Thoracic aorta (tissue), 2 donors: ENCODE measurements at places on chromosomes 11 and 22. TPM values are rescaled to one million over a fixed set of nuclear protein-coding genes. Genes with fewer than 3 reads are reported as not detected.
A peak's percentile ranks its signal among the peaks of the same experiment; 100 is the strongest.

Gene KREMEN1
- 13.9 TPM for total RNA-seq

Gene OR5B2
- total RNA-seq = not detected

Gene PRG3
- not detected for total RNA-seq

GRCh38 chr11:118061586-118062125 lies 15.2 kb upstream of the TMPRSS4 start:
- no peak for DNase-seq

- DNase-seq = no peak
Measured at GRCh38 chr11:1659506-1659905, 29.9 kb downstream of the KRTAP5-5 start.

GRCh38 chr22:43411869-43412807 lies at the start of gene MPPED1:
Gene MPPED1 (plus strand): TSS chr22:43412014. CDS start chr22:43424986, 12,972 bp downstream.
- DNase-seq = no peak

GRCh38 chr11:69352715-69353319 lies 58.9 kb downstream of the MYEOV start:
- no peak for DNase-seq

DNA sequence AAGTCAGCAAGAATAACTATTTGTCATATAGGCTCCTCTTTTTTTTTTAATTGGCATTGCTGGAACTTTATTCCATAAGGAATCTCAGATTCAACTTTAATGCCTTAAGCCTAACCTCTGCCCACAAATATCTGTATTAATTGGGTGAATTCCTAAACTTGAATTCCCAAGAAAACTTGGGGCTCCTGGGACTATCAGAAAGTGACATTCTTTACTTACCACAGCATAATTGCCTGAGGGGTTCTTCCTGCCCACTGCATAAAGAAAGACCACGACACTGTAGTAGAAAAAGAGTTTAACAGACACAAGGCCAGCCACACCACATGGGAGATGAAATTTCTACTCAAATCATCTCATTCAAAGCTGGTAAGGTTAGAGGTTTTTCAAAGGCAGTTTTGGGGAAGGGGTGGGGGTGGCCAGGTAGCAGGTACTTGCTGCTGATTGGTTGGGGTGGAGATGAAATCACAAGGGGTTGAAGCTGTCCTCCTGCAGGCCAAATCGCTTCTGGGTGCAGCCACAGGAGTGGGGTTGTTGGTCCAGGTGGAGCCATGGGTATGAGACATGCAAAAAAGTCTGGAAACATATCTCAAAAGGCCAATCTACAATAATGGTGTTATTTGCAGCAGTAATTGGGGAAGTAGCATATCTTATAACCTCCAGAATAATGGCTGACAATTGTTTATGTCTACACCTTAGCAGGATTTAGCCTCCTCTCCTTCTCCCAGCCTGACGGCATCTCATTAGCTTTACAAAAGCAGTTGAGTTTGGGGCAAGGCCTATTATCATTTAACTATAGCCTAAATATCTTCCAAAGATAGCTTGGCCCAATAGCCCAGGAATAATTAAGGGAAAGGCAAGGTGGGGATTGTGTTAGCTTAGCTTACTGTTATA lies 4.8 kb upstream of the NLRP10 start:
- no peak for DNase-seq

DNA sequence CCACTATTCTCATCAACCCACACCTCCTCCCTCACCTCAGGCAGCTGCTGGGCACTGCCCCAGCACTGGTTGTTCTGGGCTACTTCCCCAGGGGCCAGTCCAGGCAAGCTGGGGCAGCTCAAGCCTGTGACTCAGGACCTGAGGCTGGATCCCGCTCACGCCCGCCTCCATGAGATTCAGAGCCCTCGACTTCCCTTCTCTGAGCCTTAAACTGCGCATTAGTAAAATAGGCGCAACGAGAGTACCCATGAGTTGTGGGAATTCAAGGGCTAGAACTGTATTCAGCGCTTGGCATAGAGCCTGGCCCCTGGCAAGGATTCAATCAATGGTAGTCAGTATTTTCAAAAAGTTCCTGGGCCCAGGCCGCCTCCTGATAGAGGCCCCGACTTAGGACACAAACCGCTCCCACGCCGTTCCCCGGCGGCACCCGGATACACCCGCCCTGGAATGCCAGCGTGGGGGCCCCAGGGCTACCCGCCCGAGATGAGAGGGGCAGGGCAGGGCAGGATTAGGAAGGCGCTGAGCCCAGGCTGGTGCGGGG lies 723 bp upstream of the CD82 start:
- peak; percentile 83 for DNase-seq

DNA sequence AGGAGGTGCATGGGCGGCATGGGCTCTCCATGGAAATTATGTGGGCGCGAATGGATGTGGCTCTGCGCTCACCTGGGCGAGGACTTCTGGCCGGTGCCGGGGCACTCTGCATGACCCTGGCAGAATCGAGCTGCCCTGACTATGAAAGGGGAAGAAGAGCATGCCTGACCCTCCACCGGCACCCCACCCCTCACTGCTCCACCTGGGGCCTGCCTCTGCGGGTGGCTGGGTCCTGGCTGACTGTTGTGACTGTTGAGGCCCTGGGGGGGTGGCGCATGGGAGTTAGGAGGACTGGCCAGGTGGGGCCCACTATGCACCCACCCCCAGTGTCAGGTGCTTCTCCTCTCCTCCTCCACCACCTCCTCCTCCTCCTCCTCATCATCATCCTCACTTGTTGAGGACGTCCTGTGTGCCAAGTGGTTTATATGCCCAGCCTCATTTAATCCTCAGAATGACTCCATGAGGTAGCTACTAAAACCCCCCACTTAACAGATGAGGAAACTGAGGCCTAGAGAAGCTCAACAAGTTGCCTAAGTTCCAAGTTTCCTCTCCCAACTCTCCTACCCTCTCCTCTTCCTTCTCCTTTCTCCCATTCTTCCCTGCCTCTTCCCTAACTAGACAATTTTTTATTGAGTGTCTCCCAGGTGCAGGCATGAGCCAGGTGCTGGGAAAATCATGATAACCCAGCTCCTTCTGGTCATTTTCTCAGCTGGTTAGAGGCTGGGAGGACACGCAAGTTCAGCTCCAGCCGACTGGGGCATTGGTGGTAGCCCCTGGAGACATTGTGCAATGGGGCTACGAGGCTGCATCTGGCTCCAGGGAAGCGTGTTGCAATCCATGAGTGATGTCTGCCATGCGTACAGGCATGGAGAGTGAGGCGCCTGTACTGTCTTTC lies 2.3 kb downstream of the MYEOV start:
- DNase-seq = no peak

GRCh38 chr22:49079743-49080500 lies 747.8 kb downstream of the BRD1 start:
- DNase-seq = no peak

DNA sequence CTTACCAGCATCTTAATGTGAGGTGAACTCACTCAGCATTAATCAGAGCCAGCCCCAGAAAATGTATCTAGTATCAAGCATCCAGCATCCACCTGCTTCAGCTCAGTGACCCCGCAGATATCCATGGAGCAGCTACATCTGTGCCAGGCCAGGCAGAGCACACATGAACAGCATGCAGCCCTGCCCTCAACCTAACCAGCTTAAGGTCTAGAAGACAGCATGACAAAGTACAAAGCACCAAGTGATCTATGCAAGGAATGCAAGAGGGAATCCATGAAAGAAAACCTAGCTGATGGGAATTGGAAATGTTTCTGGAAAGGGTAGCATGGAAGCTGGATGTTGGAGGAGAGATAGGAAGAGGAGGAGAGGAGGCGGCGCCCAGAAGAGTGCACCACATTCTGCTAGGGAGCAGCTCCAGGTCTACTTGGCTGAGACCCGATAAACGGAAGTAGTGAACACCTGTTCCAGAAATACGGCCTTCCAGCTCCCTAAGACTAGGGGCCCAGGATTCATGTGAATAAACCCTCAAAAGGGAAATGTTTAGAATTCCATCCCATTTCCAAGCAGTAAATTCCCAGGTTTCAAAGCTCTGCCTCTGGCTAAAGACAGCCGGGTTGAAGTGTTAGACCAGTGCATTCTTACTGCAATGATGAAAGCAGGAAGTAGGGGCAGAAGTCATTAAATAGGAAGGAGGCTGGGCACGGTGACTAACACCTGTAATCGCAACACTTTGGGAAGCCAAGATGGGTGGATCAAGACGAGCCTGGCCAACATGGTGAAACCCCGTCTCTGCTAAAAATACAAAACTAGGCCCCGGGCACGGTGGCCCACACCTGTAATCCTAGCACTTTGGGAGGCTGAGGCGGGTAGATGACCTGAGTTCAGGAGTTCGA lies 23.5 kb upstream of the L3MBTL2 start:
- DNase-seq = no peak

DNA sequence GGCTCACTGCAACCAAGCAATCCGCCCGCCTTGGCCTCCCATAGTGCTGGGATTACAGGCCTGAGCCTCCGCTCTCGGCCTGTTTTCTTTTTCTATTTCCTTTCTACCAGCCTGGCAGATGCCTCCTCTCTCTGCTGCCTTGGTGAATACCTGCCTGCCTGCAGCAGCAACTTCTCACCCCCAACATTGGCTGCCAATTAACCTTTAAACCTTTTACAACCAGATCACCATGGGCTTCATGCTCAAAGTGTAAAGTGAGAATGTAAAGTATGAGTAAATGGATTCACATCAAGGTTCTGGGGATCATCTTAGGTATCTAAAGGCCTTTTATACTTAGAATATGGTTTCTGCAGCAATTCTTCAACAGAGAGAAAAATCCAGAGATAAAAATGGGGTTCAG lies 13.0 kb upstream of the FCHSD2 start:
- no peak for DNase-seq

GRCh38 chr22:21635771-21636510 lies 3.4 kb downstream of the CCDC116 start:
- DNase-seq = no peak

DNA sequence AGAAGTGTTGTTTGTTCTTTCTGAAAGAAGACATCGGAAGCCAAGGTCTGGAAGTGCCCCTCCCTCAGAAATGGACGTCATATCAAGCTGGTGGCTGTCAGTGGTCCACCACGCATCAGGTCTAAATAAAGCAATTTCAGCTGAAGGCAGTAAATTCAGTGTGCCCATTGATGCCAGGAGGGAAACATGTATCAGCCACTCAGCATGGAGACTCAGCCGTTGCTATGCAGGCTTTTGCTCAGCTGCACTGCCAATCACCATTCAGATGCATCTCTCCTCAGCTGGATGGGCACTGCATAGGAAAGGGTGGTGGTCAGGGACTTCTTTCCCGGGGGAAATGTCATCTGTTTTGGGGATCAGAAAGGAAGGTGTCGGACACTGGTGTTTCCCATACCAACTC lies 878.2 kb downstream of the NTM start:
- no peak for DNase-seq

DNA sequence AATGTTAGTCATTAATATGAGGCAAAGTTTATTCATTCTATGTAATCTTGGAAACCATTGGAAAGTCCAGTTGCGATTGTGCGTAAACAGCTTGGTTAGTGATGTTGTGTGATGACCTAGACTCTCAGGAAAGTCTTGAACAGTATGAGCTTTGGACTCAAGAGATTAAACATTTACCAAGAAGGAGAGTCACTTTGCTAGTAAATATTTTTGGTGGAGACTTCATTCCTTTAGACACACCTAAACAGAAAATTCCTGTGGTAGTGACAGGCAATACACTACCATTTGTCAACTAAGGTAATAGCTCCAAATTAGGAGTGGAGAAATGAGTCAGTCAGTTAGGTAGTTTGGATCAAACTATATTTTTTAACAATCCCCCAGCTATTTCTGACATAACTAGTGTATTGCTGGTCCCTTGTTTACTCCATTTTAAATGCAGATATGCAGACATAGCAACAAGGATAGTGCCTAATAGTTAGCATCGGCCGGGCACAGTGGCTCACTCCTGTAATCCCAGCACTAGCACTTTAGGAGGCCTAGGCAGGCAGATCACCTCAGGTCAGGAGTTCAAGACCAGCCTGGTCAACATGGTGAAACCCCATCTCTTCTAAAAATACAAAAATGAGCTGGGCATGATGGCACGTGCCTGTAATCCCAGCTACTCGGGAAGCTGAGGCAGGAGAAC lies 89.3 kb downstream of the ARHGAP42 start:
- no peak for DNase-seq

GRCh38 chr11:134727204-134727603 lies 315.2 kb upstream of the B3GAT1 start:
- no peak for DNase-seq

DNA sequence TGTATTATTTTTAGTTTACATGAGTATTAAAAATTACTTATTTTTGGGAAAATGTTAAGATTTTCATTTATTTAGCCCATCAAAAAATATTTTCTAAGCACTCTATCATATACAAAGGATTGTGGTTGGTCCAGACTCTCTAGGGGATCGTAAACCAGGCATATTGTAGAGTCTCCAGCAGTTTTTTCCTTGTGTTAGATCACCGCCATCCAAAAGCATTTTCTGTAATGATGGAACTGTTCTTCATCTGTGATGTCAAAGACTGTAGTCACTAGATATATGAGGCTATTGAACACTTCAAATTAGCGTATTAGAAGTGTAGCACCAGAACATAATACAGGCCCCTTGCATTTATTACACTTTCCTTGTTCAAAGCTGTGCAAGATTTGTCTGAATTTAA lies 154.9 kb downstream of the SBF2 start:
- no peak for DNase-seq

- no peak for DNase-seq
Measured at GRCh38 chr11:111301842-111302118, 3.4 kb downstream of the POU2AF3 start.

DNA sequence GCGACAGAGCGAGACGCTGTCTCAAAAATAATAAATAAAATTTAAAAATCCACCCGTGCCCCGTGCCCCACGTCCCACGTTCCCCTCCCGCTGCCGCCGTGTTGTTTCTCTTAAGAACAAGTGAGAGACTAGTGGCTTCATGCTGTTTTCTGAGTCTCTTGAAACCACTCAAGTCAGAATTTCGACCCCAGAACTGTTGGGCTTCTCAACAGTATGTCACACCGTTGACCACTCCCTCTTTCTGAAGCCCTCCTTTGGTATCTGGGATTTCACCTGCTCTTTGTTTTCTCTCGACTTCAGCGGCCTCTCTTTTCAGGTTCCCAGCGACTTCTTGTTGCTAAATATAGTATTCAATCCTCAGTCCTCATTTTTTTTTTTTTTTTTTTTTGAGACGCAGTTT lies 974 bp downstream of the PPIL2 start:
- DNase-seq = no peak

DNA sequence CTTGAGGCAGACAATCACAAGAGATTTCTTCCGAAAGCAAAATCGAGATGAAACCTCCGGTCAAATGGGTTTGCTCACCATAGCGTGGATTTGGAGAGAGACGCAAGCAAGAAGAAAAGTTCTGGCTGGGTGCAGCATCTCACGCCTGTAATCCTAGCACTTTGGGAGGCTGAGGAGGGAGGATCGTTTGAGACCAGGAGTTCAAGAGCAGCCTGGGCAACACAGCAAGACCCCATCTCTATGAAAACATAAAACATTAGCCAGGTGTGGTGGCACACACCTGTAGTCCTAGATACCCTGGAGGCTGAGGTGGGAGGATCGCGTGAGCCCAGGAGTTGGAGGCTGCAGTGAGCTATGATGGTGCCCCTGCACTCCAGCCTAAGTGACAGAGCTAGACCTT lies 24.4 kb downstream of the MN1 start:
- no peak for DNase-seq

DNA sequence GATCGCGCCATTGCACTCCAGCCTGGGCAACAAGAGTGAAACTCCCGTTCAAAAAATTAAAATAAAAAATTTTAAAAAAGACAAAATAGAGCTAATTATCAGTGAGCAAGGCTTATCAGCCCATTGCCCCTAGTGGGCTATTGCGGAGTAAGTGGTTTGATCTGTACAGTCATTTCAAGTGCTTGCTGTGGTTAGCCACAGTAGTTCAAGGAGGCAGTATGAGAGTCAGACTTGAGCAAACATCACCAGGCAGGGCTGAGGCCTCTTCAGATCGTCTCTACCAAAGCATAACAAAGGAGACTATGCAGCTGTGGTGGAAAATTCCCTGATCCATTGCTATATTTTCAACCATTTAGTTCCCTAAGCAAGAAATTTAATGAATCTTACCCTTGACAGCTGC lies 4.3 kb upstream of the SBF2 start:
- no peak for DNase-seq
